ENCODE measurements at places on chromosomes 5 and 9. TPM values are rescaled to one million over a fixed set of nuclear protein-coding genes. Genes with fewer than 3 reads are reported as not detected.

- no peak for DNase-seq
Measured at GRCh38 chr5:64628901-64629300, 61.4 kb upstream of the SHISAL2B start.

GRCh38 chr9:114404531-114404930 lies 16.7 kb upstream of the AKNA start:
- no peak for DNase-seq

- DNase-seq = no peak
Measured at GRCh38 chr9:107447834-107448233, 41.7 kb downstream of the KLF4 start.

DNA sequence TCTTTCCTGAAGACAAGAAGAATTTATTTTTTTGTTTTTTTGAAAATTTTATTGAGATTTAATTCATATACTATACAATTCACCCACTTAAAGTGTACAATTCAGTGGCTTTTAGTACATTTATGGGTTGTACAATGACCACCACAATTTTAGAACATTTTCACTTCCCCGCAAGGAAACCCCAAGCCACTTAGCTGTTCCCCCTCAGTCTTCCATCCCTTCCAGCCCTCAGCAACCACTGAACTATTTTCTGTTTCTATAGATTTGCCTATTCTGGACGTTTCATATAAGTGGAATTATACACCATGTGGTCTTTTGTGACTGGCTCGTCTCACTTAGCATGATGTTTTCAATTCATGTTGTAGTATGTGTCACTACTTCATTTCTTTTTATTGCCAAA lies 28.0 kb downstream of the DNAI1 start:
- no peak for DNase-seq

DNA sequence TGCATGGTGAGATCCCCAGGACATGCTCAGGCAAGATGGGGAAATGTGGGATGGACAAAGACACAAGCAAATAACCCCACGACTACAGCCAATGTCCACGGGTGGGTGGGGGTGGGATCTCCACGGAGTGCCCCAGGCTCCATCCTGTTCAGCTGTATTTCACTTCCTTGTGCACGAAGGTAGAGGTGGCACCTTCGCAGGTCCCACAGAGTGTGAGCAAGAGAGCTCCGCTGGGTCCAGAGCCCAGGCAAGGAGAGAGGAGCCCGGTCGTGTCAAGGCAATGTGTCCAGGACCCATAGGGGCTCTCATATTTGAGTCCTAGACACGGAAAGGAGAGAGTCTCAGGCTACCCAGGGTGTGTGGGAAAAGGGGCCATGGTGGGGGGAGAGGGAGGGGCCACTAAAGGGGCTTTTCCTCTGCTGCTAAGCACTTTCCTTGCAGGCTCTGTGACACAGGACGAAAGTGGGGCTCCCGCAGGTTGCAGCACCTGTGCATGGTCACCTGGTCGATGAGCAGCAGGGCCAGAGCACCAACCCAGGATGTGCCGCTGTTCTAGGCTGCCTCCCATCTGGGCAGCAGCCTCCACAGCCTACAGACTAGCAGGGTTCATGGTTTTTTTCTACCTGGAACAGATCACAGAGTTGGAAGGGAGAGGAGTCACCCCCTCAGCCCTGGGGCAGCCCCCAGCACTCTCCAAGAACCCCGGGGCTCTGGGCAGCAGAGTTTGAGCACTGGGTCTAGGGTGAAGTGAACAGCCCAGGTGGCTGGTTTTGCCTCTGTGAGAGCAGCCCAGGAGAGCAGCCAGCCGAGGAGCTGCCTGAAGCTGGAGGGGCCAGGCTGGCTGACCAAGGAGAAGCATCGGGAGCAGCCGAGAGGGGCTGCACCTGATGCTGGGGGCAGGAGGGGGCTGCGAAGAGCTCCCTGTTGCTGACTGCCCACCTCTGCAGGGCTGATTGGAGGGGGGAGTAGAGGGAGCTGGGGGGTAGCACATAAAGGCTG lies 100.7 kb upstream of the MVB12B start:
- DNase-seq = no peak

DNA sequence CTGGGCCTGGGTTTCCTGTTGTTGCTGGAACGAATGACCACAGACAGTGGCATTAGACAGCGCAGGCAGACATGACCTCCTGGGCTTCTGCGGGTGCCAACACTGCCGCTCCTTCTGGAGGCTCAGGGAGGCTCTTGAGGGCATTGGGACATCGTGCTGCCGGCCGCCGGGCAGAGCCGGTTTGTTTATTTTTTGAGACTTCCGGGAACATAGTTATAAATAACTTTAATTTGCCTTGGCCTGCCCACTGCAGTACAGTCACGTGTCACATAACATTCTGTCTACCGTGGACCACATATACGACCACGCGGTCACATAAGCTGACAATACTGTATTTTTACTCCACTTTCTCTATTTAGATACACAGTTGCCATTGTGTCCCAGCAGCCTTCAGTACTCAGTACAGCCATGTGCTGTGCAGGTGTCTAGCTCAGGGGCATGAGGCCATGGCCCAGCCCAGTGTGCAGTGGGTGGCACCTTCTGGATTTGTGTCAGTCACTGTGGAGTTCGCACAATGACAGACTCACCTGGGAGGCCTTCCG lies 8.2 kb upstream of the TOR4A start:
- no peak for DNase-seq

- no peak for DNase-seq
Measured at GRCh38 chr5:139862313-139862712, 66.7 kb downstream of the PSD2 start.

- peak; percentile 22 for DNase-seq
Measured at GRCh38 chr9:124477211-124477647, 27.0 kb downstream of the ADGRD2 start.

DNA sequence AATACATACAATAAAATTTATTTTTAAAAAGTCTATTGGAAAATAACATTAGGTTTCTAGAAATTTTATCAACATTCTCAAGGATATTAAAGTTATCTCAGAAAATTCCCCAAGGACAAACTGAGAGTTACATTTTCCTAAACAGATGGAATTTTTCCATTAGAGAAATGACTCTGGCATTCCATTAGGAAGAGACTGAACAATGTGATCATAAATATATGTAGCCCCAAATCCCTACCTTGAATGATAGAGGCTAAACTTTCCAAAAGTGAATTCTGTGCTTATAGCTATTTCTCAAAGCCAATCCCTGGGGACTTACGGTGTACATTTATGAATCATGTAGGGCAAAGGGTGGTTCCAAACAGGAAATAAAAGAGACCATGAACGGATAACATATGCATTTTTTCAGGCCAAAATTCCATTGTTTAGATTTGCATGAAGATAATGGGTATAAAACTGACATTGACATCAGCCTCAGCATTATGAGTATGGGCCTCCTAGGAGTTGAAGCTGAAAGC lies 1181.0 kb upstream of the DMAC1 start:
- no peak for DNase-seq

- DNase-seq = no peak
Measured at GRCh38 chr5:62717301-62717933, 138.8 kb downstream of the LRRC70 start.

DNA sequence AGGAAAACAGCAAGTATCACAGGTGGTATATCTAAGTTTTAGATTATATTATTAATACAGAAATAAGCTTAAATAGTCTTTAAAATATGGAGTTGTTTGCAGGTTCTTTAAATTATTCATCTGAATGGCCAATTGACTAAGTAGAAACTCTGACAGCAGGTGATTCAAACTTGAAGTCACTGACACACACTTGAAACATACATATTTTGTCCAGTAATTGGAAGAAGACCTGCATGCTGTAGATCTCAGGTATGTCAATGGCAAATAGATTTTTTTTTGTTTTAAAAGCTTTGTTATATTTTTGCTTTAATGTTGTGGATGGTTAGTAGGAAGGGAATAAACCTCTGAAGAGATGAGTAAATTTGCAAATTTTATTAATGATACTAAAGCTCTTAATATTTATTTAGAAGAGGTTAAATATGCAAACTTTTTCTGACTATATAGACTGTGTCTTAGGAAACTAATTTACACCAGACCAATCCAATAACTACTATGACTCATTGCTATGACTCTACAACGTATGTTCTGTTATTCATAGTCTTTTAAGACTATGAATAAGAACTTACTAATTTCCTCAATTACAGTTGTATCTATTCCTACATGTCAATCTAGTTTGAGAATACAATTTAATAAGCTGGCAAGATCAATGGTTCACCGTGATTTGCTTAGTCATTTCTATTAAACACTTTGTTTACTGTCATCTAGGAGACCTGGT lies 53.9 kb upstream of the RORB start:
- DNase-seq = no peak

GRCh38 chr5:14238272-14238671 lies 95.1 kb downstream of the TRIO start:
- no peak for DNase-seq

DNA sequence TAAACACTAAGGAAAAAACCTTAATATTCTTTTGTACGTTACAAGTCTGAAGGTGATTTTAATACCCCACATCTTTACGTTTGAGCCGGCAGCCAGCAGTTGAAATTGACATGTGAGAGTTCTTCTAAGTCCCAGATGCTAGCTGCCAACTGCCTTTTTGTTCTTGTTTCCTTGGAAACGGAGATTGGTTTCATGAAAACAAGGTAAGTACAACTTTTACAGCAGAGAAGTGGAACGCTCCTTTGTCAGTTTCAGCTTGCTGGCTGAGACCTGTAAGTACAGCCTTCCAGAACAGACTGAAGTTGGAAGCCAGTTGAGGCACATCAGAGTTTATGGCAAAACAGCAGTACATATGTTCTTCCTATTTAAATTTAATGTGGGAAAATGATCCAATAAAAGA lies 1018.4 kb upstream of the ARRDC3 start:
- DNase-seq = no peak

DNA sequence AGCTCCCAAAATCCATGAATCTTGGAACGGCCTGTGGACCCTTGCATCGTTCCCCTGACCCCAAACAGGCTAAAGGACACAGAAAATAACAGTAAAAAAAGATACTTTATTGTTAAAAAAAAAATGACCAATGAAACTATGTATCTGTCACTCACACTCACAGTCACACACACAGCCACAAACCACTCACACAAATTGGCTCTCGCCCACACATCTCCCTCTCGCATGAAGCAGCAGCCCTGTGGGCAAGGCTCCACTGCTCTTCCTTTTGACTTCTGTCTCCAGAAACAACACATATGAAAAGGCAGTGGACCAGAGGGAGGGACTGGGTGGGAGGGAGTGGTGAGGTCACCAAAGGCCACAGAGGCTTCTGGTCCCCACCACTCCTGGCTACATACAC lies 56.6 kb downstream of the SLC36A1 start:
- no peak for DNase-seq

DNA sequence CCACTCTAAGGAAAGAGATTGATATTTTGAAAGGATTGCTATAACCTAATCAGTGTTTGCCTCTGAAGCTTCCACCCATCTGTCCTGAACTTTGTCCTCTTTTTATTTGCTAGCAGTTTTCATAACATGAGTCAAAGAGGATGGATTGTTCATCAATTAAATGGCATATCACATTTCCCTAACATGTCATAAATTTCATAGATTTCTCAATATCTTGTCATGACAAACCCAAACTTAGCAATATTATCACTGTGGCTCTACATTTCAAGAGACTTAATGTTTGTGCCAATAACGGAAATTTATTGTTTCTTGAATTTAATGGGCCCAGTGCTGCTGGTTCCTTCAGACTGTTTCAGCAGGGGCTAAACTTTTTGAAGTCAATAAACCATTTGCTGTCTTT lies 330.3 kb downstream of the CAAP1 start:
- DNase-seq = no peak

- no peak for DNase-seq
Measured at GRCh38 chr5:133953568-133954145, 14.8 kb downstream of the C5orf15 start.

GRCh38 chr9:99103901-99104458 lies 933 bp upstream of the TGFBR1 start:
- peak; percentile 42 for DNase-seq

C1QTNF2 gene
- not detected for total RNA-seq

SLC34A1 gene
- total RNA-seq = not detected

SEMA6A gene
- total RNA-seq = not detected

SKP2 gene
- 56.8 TPM for total RNA-seq

LMX1B gene
- not detected for total RNA-seq

SVEP1 gene
- not detected for total RNA-seq

PTPN3 gene
- total RNA-seq = 0.32 TPM

TMEM232 gene
- total RNA-seq = 1.2 TPM

CDH9 gene
- not detected for total RNA-seq

MRPL50 gene
- 17.0 TPM for total RNA-seq

Measured in activated CD4-positive, alpha-beta T cell treated with anti-CD3 and anti-CD28 coated beads for 36 hours (primary cell).